IMR-90 (cell line): ENCODE measurements at places on chromosomes 2 and 18. TPM values are rescaled to one million over a fixed set of nuclear protein-coding genes. Genes with fewer than 3 reads are reported as not detected.

Gene FBXO41
- 3.4 and 3.7 TPM in 2 replicates for polyA plus RNA-seq

Gene C1D
- 14.3 and 16.7 TPM in 2 replicates for polyA plus RNA-seq

Gene BCL11A
- polyA plus RNA-seq: 1.0 and 1.2 TPM in 2 replicates

Gene G6PC2
- not detected in 2 replicates for polyA plus RNA-seq

Gene KCNG2
- 0.09 TPM in 1 of 2 replicates, not detected in the other for polyA plus RNA-seq

- DNase-seq: no peak
These were observed 11.3 kb downstream of the WDR7 start for GRCh38 chr18:56662502-56662901.

DNA sequence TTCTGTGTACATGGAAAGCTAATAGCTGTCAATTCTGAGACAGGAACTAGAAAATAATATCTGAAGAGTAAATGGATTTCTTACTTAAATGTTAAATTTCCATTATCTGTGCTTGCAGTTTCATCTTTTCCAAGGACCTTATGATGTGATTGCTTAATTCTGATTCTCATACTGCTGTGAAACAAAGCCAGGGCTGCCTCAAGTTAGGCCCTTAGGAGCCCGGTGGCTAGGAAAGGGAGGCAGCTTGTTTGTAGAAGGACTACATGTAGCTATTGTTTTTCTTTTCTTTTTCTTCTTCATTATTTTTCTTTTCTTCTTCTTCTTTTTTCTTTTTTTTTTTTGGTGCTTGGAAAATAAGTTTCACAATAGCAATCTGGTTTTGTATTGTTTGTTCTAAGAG lies 50.5 kb downstream of the XRCC5 start:
- DNase-seq: no peak

- DNase-seq: no peak
These were observed 13.7 kb downstream of the BUB1 start for GRCh38 chr2:110664135-110664534.

DNA sequence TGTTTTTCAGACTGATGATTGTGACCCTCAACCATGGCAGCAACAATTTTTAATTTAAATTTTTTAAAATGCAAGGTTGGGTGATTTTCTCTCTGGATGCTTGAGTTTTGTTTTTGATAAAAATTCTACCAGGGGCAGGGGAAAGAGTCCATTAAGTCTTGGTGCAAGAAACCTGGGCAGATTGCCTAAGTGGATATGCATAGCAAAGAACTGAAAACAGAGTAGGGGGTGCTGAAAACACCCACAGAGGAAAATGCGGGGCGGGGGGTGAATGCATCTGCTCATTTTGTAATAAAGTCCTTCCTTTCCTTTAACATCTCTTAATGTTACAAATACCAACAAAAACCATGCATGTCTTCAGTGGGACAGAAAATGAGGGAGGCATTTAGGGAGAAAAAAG lies 138.0 kb downstream of the NEDD4L start:
- DNase-seq: no peak

GRCh38 chr2:31931916-31932315 lies 78.9 kb downstream of the MEMO1 start:
- DNase-seq: peak; percentile 24

DNA sequence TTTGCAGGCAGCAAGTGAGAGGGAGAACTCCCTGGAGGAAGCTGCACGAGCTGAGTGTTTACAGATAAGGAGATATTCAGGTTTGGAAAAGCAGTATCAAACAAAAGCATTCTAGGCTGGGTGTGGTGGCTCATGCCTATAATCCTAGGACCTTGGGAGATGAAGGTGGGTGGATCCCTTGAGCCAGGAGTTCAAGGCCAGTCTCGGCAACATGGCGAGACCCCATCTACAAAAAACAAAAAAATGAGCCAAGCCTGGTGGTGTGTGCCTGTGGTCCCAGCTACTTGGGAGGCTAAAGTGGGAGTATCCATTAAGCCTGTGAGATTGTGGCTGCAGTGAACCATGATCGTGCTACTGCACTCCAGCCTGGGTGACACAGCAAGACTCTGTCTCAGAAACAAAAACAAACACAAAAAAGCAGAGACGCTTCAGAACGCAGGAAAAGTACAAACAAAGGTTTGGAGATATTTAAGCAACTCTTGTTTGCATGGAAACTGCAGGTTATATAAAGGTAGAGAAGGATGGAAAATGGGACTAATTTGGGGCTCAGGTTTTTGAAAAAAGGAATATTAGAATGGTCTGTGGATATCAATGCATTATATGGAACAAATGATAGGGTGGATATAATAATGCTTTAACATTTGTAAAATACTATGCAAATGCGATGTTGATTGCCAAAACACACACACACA lies 31.6 kb downstream of the MYCN start:
- no peak for DNase-seq
